Esophagus muscularis mucosa (tissue), 4 donors: ENCODE measurements at places on chromosomes 13 and 19. TPM values are rescaled to one million over a fixed set of nuclear protein-coding genes. Genes with fewer than 3 reads are reported as not detected.

- H3K27me3 ChIP-seq, result no peaks in the 10 kb centered on the region
- H3K4me1 ChIP-seq, result peaks cover 100% of the 10 kb centered on the region
These were observed 33.8 kb downstream of the COL4A2 start for GRCh38 chr13:110340812-110341444.

- DNase-seq, result no peak
These were observed 15.4 kb downstream of the ATP11A start for GRCh38 chr13:112705286-112705685.

GRCh38 chr13:45941261-45941660 is 89.7 kb upstream of the SIAH3 start:
- DNase-seq, result no peak
- no peaks in the 10 kb centered on the region for H3K4me1 ChIP-seq

GRCh38 chr19:18167975-18168645 is 5.5 kb upstream of the IFI30 start:
- H3K27me3 ChIP-seq, result no peaks in the 10 kb centered on the region
- H3K36me3 ChIP-seq, result peaks cover 39% of the 10 kb centered on the region
- peaks cover 2% of the 10 kb centered on the region for H3K4me1 ChIP-seq
- no peak for DNase-seq
- H3K27ac ChIP-seq, result no peak overlapping the region

DNA sequence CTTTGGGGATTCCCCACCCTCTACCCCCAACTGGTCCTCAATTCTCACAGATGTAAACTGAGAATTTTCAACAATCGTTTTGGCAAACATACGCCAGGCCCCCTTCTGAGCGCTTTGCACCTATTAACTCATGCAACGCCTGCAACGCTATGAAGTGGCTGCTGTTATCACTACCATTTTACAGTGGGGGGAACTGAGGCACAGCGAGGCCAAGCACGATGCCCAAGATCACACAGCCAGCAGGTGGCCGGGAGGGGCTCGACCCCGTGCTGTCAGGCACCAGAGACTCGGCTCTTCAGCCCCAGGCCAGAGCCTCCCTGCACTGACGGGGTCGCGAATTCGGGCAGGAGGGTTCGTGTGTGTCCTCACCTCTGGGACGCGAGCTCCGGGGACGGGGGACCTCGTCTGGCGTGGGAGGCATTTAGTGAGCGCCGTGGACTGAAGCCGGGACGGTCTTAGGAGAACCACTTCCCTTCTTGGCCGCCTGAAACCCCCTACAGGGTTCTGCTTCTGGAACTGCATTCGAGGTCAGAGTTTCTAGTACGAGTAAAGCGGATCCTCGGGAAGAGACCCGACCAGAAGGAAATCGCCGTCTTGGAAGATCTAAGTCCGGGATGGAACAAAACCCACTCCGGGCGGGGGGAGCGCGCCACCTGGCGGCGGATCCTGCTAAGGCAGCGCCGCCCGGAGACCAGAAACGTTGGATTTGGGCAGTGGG is 21.0 kb downstream of the ZNF114 start:
- H3K27ac ChIP-seq, result no peak overlapping the region
- DNase-seq, result no peak
- peaks cover 17% of the 10 kb centered on the region for H3K4me1 ChIP-seq
- no peaks in the 10 kb centered on the region for H3K36me3 ChIP-seq
- H3K4me3 ChIP-seq, result peak overlapping the region; percentile 41
- peaks cover 38% of the 10 kb centered on the region for H3K27me3 ChIP-seq

GRCh38 chr13:70817576-70817975 is 709.3 kb upstream of the KLHL1 start:
- no peak overlapping the region for H3K4me3 ChIP-seq
- H3K36me3 ChIP-seq, result no peaks in the 10 kb centered on the region
- no peaks in the 10 kb centered on the region for H3K4me1 ChIP-seq

DNA sequence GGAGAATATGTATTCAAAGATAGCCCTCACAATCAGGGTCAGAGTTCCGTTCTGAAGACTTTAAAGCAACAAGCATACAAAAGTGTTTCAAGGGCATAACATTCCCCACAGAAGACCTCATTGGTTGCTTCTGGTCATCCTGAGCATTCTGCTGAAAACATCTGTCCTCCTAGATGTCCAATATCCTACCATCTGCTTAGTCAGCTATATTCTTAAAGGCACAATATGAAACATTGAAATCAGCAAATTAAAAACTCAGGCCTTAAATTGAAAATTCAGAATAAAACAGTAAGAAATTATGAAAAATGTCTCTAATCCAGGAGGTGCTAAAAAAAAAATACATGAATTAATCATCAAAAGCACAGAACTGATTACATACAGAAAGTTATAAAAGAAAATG is 1491.2 kb upstream of the PRR20A start:
- no peak overlapping the region for H3K4me3 ChIP-seq
- no peaks in the 10 kb centered on the region for H3K4me1 ChIP-seq
- no peak for DNase-seq
- H3K27me3 ChIP-seq, result no peaks in the 10 kb centered on the region

- H3K27ac ChIP-seq, result no peak overlapping the region
- H3K4me1 ChIP-seq, result peaks cover 20% of the 10 kb centered on the region
- peaks cover 91% of the 10 kb centered on the region for H3K36me3 ChIP-seq
- H3K4me3 ChIP-seq, result no peak overlapping the region
These were observed 106.7 kb downstream of the KDM4B start for GRCh38 chr19:5075597-5075996.

DNA sequence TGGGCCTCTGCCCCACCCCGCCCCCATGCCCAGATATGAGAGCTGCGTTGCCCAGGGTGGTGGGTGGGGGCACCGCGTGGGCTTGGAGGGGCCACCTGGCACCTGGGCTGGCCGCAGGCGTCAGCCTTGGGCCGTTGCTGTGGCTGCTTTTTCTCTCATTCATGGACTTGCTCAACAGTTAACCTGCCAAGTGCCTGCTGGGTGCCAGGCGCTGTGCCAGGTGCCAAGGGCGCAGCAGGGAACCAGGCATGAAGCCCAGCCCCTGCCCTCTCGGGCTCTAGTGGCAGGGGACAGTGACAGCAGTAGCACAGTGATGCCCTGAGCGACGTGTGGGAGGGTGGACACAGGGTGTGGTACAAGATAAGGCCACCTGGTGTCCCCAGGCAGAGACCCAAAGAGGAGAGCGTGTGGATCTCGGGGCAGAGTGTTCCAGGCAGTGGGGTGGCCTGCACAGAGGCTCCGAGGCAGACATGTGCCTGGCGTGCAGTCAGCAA is 28.1 kb downstream of the DHX34 start:
- H3K36me3 ChIP-seq, result peaks cover 100% of the 10 kb centered on the region
- no peak overlapping the region for H3K4me3 ChIP-seq
- no peak overlapping the region for H3K27ac ChIP-seq
- no peaks in the 10 kb centered on the region for H3K4me1 ChIP-seq
- H3K27me3 ChIP-seq, result no peaks in the 10 kb centered on the region

DNA sequence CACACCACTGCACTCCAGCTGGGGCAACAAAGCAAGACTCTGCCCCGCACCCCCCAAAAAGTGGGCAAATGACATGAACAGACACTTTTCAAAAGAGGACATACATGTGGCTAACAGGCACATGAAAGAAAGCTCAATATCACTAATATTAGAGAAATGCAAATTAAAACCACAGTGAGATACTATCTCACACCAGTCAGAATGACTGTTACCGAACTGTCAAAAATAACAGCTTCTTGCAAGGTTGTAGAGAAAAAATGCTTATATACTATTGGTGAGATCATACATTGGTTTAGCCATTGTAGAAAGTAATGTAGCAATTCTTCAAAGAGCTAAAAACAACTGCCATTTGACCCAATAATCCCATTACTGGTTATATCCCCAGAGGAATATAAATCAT is 99.5 kb upstream of the SPATA13 start:
- no peak for DNase-seq
- H3K27me3 ChIP-seq, result no peaks in the 10 kb centered on the region
- no peaks in the 10 kb centered on the region for H3K36me3 ChIP-seq
- H3K4me1 ChIP-seq, result peaks cover 8% of the 10 kb centered on the region
- H3K4me3 ChIP-seq, result no peak overlapping the region
- H3K27ac ChIP-seq, result no peak overlapping the region

DNA sequence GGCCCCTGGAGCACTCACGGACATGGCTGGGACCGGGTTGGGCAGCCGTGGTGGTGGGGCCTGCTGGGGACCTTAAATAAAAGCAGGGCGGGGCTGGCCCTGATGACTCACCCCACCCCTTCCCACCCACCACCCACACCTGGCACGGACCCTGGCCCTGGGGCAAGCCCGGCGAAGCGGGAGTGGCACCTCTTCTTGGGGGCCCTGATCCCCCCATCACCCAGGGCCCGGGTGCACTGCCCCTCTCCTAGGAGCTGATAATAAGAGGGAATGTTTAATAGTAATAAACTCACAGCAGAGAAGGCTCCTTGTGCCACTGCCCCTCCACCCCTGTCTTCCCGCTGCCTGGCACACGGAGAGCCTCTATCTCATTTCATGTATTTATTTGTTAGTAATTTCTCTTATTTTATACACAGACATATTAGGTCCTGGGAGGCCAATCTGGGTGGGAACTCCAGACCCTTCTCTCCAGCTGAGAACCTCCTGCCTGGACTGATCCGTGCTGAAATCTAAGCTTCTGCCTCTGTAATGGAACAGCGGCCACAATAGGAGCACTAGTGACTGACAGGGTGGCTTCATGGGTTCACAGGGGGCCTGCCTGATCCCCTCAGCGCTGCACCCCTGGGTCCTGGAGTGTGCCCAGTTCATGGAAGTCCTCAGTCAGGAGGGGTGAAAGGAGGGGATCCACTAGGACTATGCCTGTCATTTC is at the start of gene LGALS7:
Gene LGALS7 (minus strand): TSS at position 49 of the 709 bp plus-strand sequence. CDS start 25 bp downstream, at position 24.
- no peak within 1 kb of the TSS for H3K27ac ChIP-seq
- no peak for DNase-seq
- peaks cover 8% of the 10 kb centered on the region for H3K4me1 ChIP-seq
- H3K4me3 ChIP-seq, result no peak within 1 kb of the TSS

DNA sequence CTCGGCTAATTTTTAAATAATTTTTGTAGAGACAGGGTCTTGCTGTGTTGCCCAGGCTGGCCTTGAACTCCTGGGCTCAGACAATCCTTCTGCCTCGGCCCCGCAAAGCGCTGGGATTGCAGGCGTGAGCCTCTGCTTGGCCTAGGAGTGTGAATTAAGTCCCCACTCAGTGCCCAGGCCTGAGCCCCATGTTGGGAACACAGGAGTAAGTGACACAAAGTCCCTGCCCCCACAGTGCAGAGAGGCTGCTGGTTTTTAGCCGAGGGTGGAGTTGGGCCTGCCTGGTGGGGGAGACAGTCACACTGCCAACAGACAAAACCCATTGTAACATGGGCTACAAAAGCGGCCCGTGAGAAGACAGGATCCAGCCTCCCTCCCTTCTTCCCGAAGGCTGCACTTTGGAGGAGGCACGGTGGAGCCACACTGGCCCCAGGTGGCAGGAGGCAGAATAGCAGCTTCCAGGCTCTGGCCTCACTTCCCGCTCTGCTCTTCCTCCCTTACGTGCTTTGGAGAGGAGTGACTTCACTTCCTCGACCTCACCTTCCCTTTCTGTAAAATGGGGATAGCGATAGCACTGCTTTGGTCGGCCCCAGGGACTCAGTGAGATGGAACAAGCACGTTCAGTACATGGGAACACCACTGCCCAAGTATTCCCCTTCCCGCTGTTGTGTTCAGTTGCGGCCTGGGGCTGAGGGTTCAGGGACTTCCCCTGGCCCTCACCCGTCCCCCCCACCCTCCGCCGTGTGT is 15.2 kb upstream of the EHD2 start:
- H3K4me1 ChIP-seq, result peaks cover 11% of the 10 kb centered on the region
- peaks cover 78% of the 10 kb centered on the region for H3K36me3 ChIP-seq

DNA sequence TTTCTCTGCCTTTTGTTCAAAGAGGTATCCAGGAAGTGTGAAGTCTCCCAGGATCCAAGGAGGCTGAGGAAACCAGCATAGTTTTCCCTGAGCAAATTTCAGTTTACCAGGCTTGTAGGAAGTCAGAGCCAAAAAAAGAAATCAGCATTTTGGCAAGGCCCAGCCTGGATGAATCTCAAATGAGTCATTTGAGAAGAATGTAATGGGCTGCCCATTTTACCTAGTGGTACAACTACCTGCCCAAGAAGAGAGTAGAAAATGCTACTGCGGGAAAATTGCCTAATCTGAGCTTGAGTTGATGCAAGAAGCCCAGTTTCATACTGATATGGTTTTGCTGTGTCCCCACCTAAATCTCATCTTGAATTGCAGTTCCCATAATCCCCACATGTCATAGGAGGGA is 284.1 kb upstream of the ZNF507 start:
- DNase-seq, result no peak
- no peaks in the 10 kb centered on the region for H3K36me3 ChIP-seq
- H3K4me3 ChIP-seq, result no peak overlapping the region
- H3K27ac ChIP-seq, result no peak overlapping the region
- no peaks in the 10 kb centered on the region for H3K27me3 ChIP-seq

DNA sequence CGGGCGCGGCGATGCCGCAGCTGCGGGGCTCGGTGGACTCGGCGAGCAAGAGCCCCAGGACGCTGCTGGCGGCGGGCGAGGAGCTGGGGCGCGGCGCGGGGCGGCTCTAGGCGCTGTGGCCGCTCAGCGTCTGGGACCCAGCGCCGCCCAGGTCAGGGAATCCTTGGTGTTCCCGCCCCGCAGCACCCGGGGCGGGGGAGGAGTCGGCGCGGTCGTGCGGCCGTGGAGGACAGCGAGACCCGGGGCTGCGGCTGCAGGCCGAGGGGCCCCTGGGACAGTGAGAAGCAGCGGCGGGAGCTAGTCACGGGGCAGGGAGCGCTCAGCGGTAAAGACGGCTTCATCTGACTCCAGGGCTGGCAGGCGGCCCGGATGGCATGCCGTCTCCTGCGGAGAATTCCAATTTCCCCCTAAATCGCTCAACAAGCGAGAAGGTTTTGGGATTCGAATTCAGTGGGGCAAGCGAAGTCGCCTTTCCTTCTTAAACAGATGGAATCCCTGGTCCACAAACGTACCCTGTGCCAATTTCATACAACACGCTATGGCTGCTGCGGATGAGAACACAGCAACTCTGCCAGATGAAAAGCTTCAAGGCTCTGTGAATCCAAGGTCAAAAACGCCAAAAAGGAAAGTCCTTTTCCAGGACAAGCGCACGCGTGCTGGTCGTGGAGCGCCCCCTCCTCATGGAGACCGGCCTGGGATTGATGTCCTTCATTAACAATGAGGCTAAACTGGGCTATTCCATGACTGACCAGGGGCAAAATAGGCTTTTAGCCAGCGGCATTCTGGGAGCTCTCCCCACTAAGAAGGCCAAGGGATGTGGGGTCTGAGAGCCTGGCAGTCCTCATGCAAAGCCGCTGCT is 4.2 kb upstream of the ZSCAN4 start:
- DNase-seq, result no peak
- no peaks in the 10 kb centered on the region for H3K27me3 ChIP-seq
- peaks cover 20% of the 10 kb centered on the region for H3K4me1 ChIP-seq
- peak overlapping the region; percentile 86 for H3K27ac ChIP-seq

- H3K4me3 ChIP-seq, result no peak overlapping the region
- DNase-seq, result no peak
- no peaks in the 10 kb centered on the region for H3K36me3 ChIP-seq
- H3K27ac ChIP-seq, result no peak overlapping the region
These were observed 287.4 kb downstream of the PCDH17 start for GRCh38 chr13:57918913-57919312.

GRCh38 chr13:77980592-77980991 is 62.0 kb upstream of the EDNRB start:
- no peak overlapping the region for H3K4me3 ChIP-seq
- no peaks in the 10 kb centered on the region for H3K36me3 ChIP-seq
- peaks cover 26% of the 10 kb centered on the region for H3K4me1 ChIP-seq
- DNase-seq, result no peak
- peak overlapping the region; percentile 63 for H3K27ac ChIP-seq

Gene CASP14
- total RNA-seq, result not detected

Gene MAST1
- total RNA-seq, result 0.50 TPM
